Kidney epithelial cell (primary cell): ENCODE measurements at places on chromosomes 7 and 10. TPM values are rescaled to one million over a fixed set of nuclear protein-coding genes. Genes with fewer than 3 reads are reported as not detected.
A peak's percentile ranks its signal among the peaks of the same experiment; 100 is the strongest.

The C10orf53 gene
- total RNA-seq: not detected in 2 replicates

The FAM131B gene
- total RNA-seq: 1.0 and 1.3 TPM in 2 replicates

The NUTM2A gene
- total RNA-seq: 3.3 and 4.9 TPM in 2 replicates

The TMUB1 gene
- 46.3 and 66.0 TPM in 2 replicates for total RNA-seq

The RPEL1 gene
- 0.04 TPM in 1 of 2 replicates, not detected in the other for total RNA-seq

The VIPR2 gene
- not detected in 2 replicates for total RNA-seq

The ABCB4 gene
- total RNA-seq: 6.4 and 6.6 TPM in 2 replicates

The WEE2 gene
- total RNA-seq: not detected in 2 replicates

The TFEC gene
- 0.04 TPM in 1 of 2 replicates, not detected in the other for total RNA-seq

The ATP6V0E2 gene
- total RNA-seq: 40.8 and 55.7 TPM in 2 replicates

GRCh38 chr7:142563470-142563869, 185.8 kb upstream of the PRSS1 start:
- no peak for DNase-seq

DNA sequence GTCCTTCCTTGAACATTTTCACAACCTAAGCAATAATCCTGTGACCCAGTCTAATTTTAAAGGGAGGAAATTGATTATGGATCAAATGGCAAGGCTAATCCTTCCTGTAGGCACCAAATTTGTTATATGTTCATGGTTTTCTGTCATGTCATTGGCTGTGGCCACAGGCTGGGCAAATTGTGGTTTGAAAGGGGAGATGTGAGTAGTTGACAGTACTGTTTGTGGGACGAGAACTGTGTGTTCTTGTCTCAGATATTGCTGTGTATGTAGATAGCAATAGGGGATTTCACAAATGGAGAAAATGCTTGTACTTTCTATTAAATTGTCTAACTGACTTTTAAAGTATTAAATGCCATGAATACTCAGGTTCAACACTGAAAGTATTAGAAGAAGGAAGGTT, 8.1 kb upstream of the PRKG1 start:
- DNase-seq: no peak

DNA sequence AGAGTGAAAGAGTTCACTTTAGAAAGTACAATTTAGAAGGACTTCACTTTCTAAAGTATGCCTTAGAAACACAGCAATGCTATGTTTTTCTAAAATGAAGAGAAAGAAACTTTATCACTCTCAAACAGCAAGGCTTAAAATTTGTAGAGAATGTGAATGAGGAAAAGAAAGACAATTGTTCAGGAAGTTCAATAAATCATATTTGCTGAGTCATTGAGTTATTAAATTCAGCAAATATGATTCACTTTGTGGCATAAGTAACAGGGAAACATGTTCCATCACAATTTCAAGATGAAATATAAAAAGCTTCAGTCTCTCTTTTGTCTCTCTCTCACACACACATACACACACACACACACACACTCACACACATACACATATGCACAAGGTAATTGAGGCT, 187.9 kb downstream of the PCDH15 start:
- DNase-seq: no peak

DNA sequence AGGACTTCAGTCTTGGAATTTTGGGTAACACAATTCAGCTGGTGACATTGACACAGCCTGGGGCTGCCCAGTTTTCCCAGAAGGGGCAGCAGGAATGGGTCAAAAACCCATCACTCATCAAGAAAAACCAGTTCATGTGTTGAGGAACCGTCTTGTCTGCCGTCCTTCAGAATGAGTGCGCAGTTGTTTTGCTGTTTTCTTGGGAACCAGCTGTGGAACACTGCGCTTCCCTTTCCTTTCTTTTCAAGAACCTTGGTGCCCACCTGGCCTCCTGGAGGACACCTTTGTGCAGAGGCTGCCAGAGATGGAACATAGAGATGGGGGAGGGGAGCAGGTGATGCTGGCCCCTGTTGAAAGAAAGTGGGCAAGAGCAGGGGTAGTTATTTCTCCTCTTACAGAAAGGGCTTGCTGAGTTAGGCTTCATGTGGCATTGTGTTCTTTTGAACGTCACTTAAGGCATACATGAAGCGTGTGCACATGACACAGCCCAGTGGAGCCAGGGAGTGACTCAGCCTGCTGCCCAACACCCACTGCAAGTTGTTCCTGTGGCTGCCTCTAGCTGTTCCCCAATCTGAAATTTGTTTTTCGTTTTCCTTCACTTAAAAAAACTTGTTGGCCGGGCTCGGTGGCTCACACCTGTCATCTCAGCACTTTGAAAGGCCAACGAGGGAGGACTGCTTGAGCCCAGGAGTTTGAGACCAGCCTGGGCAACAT, 87.4 kb upstream of the TNS3 start:
- DNase-seq: peak; percentile 92

DNA sequence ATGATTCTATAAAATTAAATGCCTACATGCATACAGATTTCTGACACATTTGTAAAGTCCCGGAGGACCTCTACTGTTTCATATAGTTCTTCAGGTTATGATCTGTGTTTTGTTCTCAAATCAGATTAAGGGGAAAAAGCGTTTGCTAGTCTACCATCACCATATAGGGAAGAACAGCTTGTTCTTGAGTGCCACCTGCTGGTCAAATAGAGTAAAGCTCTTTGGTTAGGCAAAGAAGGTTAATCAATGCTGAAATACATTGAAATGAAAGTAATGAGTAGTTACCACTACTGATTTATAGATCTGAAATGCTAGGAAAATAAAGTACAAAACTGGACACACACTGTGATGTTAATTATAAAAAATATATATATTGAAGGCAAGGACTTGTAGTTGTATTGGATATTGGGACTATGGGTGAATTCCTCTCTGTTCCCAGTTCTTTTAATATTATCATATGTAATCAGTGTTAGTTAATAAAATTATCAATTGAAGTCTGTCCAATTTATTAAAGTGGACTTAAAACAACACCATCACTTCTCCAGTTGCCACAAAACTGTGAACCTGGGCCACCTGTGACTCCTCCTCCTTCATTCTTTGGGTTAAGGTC, 72.6 kb upstream of the PDLIM1 start:
- peak; percentile 23 for DNase-seq

DNA sequence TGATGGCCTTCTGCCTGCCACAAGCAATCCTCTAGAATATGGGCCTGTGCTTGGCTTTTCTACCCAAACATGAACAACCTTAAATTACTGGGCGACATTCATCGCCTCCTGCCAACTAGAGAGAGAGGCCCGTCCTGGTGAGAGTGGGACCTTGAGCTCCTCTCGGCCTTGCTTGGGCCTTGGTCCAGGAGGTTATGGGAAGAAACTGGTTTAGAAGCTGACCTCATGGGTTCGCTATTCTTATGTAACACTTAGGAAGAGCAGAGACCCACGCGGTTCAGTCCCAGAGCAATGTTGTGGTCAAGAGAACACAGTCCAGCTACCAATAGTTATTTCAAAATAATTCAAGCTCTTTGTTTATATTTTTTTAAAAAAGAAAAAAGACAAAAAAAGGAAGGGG, 176.3 kb upstream of the ZNF32 start:
- no peak for DNase-seq

DNA sequence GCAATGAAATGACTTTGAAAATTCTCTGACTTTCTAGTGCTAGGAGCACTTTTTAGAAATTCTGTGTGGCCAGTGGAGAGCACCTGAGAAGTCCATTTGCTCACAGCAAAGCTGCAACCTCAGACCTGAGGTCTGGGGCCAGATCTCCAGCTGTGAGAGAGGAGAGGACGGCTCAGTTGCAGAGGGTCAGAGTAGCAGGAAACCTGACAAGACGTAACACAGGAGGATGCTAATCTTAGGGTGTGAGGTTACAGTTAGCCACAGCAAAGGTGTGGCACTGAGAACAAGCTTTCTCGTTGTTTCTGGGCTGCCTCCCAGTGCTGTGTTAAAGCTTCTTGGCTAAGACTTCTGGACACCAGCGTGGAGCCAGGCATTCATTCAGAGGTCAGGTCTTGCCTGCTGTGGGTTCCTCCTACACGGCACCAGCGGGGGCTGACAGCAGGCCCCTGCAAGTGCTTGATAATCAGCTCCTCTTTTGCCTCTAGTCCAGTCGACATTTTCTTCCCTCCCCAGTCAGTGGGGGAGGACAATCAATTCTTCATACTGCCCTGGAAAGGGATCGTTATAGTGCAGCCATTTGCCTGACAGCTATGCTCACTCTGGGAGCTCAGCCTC, 435.4 kb upstream of the DPP6 start:
- DNase-seq: no peak

- DNase-seq: no peak
These were observed 6.5 kb upstream of the OIT3 start for GRCh38 chr10:72887043-72887442.

GRCh38 chr7:93601363-93601762, 26.8 kb upstream of the CALCR start:
- no peak for DNase-seq

DNA sequence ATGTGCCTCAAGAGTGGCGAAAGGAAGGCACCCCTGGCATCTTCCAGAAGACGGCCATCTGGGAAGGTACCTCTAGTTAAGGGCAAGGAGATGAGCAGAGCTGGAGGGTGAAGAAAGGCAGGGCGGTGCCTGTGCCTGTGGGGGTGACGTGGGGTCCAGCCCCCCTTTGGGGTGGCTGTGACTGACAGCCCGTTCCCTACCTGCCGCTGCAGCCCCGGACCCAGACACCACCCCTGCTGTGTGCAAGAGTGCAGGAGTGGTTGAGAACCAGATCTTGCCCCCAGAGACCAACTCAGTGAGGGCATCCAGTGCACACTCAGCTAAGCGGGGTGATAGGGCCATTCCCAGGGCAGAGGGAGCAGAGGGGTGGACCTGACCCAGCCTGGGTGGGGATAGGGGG, 4.3 kb upstream of the MUC17 start:
- DNase-seq: no peak

DNA sequence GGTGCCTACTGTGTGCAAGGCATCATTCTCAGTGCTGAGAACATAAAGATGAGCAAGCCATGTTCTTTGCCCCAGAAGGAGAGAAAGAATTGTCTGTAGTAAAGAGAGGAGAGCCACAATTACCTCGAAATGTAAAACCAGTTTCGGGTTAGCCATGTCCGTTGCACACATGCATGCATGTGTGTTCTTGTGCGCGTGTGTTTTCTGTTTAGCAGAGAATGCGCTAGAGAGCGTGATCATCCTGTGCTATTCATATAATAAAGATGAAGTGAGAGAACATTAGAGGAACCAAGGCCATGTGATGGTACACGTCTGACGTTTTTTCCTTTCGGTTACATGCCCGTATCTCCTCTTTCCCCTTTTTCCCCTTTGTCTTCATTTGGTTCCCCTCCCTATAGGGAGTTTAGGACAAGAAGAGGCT, 158.2 kb downstream of the CELF2 start:
- DNase-seq: no peak

DNA sequence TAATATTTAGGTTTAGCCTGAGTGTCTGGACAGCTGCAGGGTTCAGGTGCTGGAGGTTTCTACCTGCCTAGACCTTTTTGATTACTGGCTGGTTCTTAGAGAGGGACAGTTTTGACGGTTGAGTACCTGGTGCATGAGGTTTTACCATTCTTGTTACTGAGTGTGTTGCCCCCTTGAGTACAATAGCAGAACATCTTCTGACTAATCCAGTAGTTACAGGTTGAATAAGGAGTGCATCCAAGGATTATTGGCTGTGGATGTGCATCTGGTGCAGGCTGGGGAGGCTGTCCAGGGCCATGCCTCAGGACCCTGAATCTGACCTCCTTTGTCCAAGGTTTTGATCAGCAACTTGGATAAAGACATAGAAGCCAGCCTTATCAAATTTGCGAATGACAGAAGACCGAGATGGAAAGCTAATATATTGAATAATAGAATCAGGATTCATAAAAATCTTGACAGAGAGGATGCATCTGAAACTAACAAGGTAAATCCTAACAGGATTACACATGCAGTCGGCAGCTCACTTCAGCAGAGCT, 23.1 kb downstream of the PLPP4 start:
- DNase-seq: no peak

DNA sequence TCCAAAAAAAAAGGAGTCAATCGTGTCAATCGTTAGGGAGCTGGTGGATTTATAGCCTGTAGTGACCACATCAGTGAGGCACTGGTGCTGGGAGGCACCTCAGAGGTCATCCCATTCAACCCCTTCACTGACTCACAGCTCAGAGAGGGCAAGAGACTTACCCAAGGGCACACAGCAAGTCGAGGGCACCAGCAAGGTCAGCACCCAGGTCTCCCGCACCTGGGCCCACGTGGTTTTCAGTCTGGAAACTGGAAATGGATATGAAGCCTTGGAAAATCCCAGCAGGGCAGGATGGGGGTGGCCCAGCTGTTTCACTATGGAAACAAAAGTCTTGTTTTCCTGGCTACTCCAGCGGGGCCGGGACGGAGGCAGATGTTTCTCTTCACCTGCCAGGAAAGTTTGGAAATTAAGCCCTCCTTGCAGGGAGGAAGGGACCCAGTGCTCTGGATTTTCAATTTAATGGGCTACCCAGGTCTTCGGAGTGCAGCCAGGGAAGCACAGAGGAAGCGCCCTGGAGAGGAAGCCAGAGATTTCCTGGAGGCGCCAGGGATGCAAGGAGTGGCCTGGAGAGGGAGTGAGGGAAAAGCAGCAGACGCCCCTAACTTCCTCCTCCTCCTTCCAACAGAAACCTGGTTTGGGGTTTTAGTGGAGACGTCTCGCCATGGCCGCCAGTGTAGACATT, 157.2 kb upstream of the TNRC18 start:
- DNase-seq: no peak

- DNase-seq: no peak
These were observed 9.6 kb downstream of the TPK1 start for GRCh38 chr7:144826208-144826607.

- no peak for DNase-seq
These were observed 13.9 kb downstream of the MYO1G start for GRCh38 chr7:44964831-44965440.

DNA sequence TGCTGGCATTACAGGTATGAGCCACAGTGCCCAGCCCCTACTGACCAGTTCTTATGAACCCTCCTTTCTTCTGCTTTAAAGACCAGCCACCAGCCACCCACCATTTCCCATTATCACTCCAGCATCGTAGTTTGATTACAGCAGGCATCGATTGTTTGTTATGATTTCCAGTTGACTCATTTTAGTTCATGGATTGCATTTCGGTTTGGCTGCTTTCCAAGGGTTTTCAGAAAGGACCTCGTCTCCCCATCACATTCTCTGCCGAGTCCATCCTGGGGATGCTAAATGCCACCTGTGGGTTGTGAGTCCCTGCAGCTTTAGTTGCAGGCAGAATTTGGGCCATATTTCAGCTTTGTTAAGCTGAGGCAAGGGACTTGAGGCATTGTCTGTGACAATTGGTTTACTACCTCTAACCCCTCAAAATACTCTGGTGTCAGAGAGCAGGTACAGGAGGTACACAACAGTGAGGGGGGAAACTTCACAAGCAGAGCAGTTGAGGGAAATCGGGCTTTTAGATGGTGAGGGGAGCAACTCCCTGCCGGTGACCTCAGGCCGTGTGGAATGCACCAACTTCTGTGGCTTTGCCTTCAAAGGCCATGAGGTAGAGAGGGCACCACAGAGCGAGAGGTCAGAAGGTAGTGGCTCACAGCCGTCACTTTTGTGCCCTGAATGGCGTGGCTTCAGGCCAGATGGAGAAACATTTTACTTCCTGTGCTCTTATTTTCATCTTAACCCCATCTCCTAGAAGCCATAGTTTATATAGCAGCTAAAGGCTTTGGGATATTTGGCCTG, 203.8 kb downstream of the CCDC3 start:
- no peak for DNase-seq
